ENCODE measurements at places on chromosomes 2 and 18. TPM values are rescaled to one million over a fixed set of nuclear protein-coding genes. Genes with fewer than 3 reads are reported as not detected.

The ME2 gene
- total RNA-seq: 49.0 TPM

- no peak for ATAC-seq
These were observed 193.1 kb downstream of the HNMT start for GRCh38 chr2:138157372-138157771.

The LIMS3 gene
- total RNA-seq: 2.6 TPM

- no peak for ATAC-seq
These were observed 346.3 kb downstream of the CELF4 start for GRCh38 chr18:37219257-37219656.

DNA sequence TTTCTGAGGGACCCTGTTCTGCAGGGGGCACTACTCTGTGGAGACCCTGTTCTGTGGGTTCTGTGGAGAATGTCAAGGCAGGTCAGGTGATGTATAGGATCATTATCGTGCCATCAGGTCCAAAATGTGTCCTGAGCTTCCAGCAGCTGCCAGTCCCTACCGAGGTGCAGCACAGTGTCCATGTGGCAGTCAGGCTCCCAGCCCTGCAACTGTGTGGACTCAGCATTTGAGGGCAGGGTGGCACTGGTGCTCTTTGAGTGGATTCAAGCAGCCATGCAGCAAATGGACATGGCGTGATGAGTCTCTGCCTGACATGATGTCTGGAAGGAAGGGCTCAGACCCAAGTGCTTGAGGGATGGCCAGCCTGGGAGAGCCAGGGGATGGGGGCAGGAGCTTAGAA, 35.0 kb downstream of the STK25 start:
- ATAC-seq: no peak

- no peak for ATAC-seq
These were observed 17.0 kb downstream of the PDIA6 start for GRCh38 chr2:10795508-10796046.

DNA sequence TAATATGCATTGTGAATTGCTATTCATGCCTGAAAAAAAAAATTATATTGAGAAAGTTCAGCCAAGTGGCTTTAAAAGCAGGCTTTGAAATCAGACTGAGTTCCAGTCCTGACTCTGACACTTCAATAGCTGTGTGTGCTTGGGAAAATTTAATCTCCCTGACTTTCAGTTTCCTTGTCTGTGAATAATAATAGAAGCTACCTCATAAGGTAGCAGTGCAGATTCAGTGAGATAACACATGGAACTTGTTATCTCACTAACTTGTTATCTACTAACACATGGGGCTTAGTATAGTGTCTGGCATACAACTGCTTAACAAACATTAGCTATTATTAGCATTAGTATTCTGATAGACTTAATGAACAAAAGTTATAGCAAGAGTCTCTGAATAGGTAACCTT, 14.9 kb downstream of the ALS2 start:
- no peak for ATAC-seq

The HAUS1 gene
- total RNA-seq: 34.7 TPM
